ENCODE measurements at places on chromosomes 12 and 14.

- DNase-seq = no peak
Observed at GRCh38 chr12:113612793-113613192, 141.1 kb upstream of the LHX5 start.

GRCh38 chr12:122946690-122947341 lies 19.4 kb downstream of the ABCB9 start:
- peak; percentile 78 for DNase-seq

GRCh38 chr12:10001171-10001776 lies 2.4 kb upstream of the CLEC1B start:
- no peak for DNase-seq

GRCh38 chr12:130436741-130437501 lies 99.2 kb downstream of the PIWIL1 start:
- DNase-seq = no peak

DNA sequence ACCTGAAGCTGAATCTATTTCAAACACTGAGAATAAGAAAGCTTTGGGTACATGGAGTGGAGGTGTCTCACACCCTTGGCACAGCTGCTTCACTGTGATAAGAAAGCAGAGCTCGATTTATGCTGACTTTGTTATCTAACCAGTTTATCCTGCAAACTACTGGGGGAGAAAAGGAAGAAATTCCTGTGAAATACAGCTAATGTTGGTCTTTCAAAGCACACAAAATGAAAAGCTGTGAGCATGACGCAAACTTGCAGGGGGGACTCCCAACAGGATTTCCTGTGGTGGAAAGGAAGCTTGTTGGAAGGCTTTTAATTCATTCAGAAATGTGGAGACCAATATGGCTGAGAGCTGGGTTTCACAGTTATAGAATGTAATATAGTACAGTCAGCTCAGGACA lies 53.4 kb downstream of the SRGAP1 start:
- no peak for DNase-seq

DNA sequence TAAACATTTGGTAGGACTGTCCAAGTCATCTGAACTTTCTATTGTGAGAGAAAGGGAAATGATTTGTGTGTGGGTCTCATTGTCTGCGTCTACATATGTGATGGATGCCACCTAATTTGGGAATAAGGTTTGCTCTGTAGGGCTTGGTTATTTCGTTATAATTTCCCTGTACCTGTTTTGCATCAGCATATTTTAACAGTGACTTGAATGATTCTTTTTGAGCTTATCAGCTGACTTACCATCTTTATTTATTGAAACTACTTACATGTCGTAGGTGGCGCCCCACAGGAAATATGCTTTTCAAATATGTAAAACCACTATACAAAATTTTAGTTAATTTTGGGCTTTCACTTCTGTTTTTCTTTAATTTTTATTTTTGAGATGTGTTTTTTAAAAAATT lies 56.5 kb upstream of the BCAT1 start:
- DNase-seq = no peak
